Activated T-cell treated with anti-CD3 and anti-CD28 coated beads, Interleukin-2, amount 50 U/mL, for 1 hour (primary cell): ENCODE measurements at places on chromosomes 16 and 17.

DNA sequence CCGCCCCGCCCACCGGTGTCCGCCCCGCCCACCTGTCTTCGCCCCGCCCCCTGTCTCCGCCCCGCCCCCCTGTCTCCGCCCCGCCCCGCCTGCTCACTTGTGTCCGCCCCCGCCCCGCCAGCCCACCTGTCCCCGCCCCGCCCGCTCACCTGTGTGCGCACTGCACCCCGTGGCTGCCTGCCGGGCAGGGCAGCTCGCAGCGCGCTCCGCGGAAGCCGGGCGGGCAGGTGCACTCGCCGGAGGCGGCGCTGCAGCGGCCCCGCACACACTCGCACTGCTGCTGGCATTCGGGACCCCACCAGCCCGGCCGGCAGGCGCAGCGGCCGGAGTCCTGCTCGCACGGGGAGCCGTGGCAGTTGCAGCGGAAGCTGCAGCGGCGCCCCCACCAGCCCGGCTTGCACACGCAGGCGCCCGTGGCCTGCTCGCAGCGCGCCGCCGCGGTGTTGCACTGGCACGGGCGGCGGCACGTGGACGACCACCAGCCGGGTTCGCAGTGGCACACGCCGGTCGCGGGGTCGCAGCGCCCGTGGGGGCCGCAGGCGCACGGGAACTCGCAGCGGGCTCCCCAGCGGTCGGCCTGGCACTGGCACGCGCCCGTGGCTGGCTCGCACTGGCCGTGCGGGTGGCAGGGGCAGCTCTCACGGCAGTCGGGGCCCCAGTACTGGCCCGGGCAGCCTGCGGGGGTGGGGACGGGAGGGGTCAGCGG, 2.1 kb downstream of the SCARF1 start:
- DNase-seq: peak; percentile 78

GRCh38 chr17:61794792-61795191, 68.5 kb downstream of the BRIP1 start:
- DNase-seq: no peak

DNA sequence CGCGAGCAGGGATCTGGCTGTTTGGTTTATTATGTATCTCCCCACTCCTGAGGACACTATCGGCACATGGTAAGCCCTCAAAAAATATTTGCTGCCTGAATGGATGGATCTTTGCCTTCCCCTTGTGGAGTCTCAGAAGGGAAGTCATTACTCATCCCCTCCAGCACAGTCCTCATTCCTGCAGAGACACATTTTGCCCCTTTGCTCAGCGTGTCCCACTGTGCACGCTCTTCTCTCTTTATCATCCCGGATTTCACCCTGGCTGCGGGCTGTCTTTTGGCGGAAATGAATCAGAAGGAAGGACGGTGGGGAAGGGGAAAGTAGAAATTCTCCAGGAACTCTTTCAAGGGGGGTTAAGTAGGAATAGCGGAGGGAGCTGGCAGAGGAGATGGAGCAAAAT, 125.2 kb upstream of the CDC42EP4 start:
- DNase-seq: no peak

DNA sequence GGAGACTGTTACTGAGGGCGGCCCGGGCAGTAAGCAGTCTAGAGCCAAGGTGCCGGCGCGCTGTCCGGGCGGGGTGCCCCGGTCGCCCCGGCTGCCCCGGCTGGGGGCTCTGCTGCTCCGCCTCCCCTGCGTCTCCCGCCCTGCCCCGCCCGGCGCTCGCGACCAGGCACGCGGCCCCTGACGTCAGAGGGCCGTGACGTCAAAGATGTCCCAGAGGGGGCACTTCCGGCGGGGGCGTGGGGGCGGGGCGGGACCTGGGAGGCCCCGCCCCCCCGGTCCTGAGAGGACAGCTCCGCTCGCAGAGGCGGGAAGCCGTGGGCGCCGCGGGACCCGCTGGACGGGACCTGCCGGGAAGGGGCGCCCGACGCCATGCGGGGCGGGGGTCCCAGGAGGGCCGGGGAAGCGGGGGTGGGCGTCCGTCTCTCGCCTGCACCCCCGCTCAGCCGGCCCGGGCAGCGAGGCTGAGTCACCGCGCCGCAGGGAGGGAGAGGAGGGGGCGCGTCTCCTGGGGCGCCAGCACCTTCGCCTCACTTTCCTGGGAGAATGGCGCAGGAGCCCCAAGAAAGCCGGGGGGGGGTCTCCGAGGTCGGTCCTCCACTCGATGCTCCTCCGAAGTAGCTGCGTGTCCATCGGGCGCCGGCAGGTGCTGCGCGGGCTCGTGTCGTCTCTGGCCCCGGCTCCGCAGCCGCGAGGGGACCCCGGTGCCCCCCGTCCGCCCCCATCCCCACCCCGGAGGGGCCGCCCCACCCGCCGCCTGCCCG, 4.4 kb upstream of the HIC1 start:
- DNase-seq: peak; percentile 85

DNA sequence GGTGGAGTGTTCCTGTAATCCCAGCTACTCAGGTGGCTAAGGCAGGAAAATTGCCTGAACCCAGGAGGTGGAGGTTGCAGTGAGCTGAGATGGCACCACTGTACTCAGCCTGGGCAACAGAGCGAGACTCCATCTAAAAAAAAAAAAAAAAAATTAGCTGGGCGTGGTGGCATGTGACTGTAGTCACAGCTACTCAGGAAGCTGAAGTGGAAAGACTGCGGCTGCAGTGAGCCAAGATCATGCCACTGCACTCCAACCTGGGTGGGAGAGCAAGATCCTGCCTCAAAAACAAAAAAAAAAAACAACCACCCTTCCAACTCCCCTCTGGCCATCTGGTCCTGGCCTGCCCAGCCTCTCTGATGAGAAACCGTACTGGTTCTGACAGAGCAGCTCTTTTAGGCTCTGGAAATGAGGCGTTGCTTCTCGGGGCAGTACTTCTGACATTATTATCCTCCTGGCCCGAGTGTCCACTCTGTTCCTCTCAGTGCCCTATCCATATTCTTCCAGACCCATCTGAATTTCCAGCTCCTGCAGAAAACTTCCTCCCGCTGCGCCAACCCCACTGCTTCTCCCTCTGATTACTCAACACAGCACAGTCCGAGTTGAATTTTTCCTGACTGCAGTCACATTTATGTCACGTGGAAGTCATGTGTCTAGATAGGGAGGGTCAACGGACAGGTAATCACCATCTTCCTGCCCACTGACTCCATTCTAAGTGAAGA, 13.3 kb downstream of the GGA2 start:
- no peak for DNase-seq

GRCh38 chr17:65134035-65134434, 3.1 kb upstream of the RGS9 start:
- DNase-seq: no peak

DNA sequence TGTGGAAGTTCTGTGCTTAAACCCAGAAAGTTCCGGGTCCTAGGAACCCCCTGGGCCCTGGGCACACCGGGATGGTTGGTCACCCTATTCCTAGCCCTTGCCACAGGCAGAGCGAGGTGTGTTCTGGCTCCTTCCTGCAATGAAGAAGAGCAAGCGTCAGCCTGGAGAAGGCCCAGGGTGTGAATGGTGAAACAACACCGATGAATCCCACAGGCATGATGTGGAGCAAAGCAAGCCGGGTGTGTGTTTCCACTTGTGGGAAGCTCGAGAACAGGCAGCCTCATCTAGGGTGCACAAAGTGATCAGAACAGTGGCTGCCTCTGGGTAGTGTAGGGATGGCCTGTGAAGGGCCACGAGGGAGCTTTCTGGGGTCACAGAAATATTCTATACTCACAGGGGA, 13.8 kb downstream of the KCNG4 start:
- no peak for DNase-seq

DNA sequence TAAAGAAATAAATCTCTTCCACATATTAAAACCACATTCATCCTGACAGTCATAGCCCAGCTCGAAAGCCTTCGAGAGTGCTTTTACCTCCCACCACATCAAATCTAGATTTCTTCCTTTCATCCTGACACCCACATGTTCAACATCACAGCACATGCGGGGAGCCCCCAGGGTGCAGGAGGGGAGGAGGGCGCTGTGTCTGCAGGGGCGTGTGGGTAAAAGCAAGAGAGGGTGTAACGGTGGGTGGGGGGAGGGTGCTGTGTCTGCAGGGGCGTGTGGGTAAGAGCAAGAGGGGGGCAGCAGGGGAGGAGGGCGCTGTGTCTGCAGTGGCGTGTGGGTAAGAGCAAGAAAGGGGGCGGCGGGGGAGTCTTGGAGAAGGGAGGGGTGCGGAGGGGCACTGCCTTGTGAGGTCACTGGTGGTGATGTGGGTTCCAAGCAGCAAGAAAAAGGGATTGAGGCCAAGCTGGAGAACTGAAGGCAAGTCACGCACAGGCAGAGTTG, 34.7 kb downstream of the ADCY9 start:
- peak; percentile 50 for DNase-seq

- DNase-seq: no peak
Measured at GRCh38 chr16:1494129-1494640, 1.0 kb downstream of the TELO2 start.
